ENCODE measurements at places on chromosomes 2 and 18.
A peak's percentile ranks its signal among the peaks of the same experiment; 100 is the strongest.

DNA sequence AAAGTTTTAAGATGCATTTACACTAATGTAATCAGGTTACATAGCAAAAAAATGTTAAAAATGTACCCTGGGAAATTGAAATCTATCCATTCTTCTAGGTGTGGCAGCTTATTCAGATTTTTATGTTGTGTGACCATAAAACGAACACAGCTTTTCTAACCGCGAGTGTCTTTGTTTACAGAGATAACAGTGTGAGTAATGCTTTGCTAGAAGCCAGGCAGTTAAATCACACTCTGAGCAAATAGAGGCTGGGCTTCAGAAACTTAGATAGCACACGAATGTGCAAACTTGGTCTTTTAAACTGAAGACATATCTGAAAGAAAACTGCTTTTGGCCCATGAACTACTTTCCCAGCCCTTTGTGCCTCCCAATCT, 116.1 kb downstream of the SPTBN1 start:
- DNase-seq = peak; percentile 76

DNA sequence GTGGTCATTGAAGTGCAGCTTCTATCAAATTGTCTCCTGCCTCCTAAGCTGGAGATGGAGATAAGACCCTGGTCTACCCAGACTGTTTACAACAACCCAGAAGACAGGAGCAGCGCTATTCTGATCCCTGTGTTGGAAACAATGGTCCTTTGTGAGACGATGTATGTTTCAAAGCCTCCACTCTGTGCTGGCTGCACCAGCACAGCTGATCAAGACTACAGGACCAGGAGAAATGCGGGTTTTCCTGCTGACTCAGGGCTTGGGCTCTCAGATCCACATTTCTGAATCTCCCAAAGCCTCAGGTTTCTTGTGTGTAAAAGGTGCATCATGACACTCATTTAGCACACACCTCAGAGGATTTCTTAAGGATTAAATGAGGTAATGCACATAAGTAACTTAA, 92.0 kb downstream of the POU3F3 start:
- no peak for DNase-seq

GRCh38 chr2:131077966-131078365, 15.3 kb downstream of the FAM168B start:
- no peak for DNase-seq

DNA sequence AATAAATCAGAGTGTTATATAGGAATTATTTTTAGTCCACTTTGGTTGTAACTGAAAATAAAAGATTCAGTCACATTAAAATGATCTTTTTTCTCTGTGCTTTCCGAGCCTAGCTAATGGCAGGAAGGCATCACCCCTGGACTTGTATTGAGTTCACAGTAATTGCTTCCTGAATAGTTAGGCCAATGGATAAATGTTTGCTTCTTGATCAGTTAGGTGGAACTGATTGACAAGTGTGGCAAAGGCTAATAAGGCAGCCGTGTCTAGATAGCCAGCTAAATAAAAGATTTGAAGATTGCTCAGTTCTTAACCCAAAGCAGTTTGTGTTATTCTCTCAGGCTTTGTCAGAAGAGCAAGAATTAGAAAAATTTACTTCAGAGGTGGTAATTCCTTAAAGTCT, 20.8 kb downstream of the FAM171B start:
- DNase-seq = no peak

- no peak for DNase-seq
Measured at GRCh38 chr2:220096406-220096805, 469.0 kb downstream of the SLC4A3 start.

- no peak for DNase-seq
Measured at GRCh38 chr2:241619597-241620418, 17.1 kb downstream of the THAP4 start.

- DNase-seq = peak; percentile 42
Measured at GRCh38 chr2:115122701-115123100, 680.3 kb downstream of the DPP10 start.

DNA sequence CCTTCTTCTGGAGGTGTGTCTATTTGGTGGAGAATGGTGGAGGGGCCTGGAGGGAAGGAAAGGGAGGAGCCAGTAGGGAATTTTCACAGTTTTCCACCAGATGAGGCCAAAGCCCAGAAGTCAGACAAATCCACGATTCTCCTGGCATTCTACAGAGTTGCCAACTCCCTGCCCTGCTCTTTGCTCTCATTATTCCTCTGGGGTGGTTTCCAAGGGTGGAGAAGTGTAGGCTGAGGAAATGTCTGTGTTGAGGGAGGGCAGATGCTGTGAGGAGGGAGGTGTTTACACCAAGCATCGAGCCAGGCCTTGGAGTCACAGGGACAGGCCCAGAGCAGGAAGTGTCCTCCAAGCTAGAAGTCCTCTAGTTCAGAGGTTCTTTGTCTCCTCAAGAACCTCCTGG, 124.1 kb upstream of the LGALSL start:
- DNase-seq = no peak

DNA sequence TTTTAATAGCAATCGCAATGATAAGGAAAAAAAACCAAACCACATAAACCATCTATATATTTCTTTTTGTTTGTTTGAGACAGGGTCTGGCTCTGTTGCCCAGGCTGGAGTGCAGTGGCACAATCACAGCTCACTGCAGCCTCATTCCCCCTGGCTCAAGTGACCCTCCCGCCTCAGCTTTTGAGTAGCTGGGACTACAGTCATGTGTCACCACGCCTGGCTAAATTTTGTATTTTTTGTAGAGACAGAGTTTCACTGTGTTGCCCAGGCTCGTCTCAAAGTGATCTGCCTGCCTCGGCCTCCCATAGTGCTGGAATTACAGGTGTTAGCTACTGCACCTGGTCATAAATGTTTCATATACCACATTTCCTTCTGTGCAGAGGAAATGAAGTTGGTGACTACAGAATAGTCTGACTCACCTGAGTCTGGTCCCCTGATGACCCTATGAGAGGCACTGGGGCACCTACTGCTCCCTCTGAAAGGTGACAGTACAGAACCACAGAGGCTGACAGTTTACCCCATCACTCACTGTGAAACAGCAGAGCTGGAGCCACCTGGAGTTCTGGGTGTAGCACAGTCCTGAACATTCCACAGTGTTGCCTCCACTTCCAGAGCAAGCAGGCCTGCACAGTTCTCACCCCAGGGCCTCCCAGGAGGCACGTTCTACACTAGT, 183.7 kb upstream of the PXDN start:
- DNase-seq = no peak

DNA sequence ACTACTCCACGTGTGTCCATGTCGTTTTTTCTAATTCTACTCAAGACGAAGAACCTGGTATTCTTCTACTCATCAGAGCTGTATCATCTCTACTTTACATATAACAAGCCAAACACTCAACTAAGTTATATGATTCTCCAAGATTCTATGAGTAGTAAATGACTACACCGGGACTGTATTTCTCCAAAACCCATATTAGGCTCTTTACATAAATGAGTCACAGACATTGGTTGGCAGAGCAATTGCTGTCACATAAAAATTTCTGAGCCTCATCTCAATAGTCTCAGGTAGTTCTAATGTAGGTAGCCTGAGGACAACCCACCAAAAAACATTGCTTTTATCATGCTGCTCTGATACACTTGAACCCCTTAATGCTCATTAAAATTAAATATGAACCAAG, 1092.3 kb upstream of the NXPH2 start:
- no peak for DNase-seq

DNA sequence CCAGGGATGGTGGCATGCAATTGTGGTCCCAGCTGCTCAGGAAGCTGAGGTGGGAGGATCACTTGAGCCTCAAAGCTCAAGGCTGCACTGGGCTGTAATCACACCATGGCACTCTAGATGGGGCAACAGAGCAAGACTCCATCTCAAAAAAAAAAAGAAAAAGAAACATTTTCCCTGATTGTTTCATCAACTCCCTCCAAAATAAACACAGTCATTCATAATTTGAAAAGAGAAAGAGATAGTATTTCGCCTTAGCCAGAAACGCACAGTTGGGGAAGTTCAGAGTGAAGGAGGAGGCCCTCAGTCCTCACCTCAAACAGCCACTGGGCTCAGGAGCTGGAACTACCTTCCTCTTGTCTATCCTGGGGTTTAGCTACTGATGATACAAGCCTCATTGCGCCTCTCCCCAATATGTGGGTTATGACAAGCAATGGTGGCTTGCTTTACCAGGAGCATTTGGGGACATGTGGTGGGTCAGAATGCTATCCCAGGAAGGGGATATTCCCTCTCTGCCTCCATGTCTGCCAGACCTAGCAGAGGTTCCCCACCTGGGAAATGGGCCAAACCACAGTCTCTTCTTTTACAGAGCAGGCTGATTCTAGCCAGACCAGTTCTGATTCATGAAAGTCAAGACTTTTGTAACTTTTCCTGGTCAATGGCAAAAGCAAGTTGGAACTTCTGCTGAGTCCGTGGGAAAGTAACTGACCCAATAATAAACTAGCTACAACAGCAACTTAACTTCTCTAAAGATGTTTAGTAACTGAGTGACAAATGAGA, 22.2 kb upstream of the TMEM87B start:
- DNase-seq = peak; percentile 47

DNA sequence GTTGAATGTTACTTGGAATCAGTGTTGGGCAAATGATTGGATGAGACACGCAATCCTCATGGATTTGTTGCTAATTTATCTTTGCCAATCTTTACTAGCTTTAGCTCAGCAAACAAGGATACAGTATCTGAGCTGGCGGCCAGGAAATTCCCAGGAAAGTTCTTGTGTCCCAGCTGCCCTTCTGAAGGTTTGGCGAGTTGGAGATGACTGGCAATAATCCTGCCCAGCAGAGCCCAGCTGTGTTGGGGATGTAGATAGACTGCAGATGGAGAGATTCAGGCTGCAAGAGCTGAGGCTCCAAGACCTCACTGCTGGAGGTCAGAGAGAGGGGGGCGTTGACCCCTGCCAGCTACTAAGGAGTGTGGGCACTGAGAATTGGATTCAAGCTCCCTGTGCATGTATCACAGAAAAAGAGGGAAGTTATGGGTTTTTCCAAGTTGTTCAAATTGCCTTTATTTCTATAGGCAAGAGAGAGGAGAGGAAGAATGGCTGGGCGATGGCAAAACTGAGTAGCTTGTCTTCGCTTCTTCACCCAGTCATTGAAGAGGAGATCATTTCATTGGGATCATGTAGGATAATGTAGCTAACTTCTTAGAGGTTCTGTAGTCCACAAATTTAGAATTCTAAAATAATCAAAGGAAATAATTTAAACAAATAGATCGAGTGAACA, 506.8 kb upstream of the LRATD1 start:
- DNase-seq = no peak

- no peak for DNase-seq
Measured at GRCh38 chr2:78281164-78281563, 744.3 kb upstream of the REG3G start.

DNA sequence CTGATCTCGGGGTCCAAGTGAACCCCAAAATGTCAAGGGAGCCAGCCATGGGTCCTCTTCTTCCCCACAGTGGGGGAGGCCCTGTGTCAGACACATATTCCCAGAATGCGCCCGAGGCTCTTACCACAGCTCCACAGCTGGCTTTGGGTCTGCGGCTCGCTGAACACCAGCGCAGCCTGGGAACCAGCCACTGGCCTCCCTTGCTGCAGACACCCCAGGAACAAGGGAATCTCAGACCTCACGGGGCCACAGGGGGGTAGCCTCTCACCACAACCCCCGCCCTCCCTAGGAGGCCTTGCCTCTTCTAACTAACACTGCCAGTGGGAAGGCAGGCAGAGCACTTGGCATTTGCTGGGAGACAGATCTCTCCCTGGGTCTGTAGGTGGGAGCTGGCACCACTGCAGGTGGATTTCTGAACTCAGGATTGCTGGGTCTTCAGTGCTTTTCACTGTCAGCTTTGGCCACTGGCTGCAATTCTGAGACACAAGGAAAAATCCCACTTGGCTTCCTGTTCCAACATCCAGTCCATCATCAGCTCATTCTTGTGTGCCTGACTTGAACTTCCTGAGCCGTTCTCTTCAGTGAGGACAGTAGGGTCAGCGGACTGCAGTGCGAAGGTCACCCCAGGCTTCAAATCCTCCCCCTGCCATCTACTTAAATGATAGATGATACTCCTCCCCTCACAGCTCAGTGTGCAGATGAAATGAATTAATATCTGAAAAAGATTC, 128.7 kb downstream of the CAPN13 start:
- no peak for DNase-seq

DNA sequence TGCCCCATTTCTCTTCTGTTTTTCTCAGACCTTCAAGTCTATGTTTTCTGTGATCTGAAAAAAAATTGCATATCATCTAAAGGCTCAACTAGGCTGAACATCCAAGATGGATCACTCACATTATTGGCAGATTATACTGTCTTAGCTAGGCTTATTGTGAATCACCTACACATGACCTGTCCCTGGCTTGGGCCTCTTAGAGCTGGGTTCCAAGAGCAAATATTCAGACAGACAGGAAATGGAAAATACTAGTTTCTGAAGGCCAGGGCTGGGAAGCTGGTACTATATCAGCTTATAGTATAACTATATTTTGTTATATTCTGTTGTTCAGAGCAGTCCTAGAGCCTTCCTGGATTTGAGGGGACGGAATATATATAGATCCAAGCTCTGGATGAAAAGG, 90.3 kb downstream of the PIK3C3 start:
- peak; percentile 8 for DNase-seq

DNA sequence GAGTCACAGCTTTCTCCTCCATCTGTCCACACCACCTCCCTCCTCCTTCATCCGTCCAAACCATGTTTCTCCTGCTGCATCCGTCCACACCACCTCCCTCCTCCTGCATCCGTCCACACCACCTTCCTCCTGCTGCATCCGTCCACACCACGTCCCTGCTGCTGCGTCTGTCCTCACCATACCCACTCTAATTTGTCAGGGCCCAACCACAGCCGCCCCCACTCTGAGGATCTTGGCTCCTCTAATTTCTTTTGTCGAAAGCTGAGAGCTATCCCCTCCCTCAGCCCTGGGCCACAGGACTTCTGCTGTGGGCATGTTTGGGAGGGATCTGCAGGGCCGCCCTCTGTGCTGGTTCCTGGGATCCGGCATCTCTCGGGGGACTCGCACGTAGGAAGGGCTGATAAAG, 67.4 kb downstream of the TPO start:
- DNase-seq = no peak

GRCh38 chr2:189411860-189412259, 29.4 kb upstream of the WDR75 start:
- no peak for DNase-seq

- DNase-seq = no peak
Measured at GRCh38 chr2:235692076-235692475, 198.2 kb downstream of the AGAP1 start.

- DNase-seq = no peak
Measured at GRCh38 chr2:138395565-138396306, 105.8 kb upstream of the SPOPL start.

GRCh38 chr2:69036926-69037325, 23.9 kb downstream of the ANTXR1 start:
- no peak for DNase-seq

GRCh38 chr2:184031402-184032147, 566.8 kb upstream of the ZNF804A start:
- no peak for DNase-seq

DNA sequence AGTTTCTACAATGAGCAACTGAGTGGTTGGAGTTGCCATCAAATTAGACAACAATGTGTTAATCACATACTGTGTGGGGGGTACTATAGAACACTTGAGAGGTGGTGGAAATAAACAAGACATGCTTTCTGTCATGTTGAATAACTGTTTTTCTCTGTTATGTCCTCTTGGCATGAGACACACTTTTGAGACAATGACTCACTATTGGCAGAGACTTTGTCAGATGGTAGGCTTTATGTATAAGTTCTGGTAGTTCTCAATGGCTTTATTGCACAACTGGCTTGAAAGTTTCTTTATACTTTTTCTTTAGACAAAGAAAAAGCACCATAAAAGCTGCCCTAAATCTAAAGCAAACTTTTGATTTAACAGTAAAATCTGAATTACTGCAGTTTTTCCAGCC, 578.7 kb downstream of the ADCYAP1 start:
- DNase-seq = no peak

All from DMS53 (cell line).